ENCODE measurements at places on chromosomes 3 and 15.

DNA sequence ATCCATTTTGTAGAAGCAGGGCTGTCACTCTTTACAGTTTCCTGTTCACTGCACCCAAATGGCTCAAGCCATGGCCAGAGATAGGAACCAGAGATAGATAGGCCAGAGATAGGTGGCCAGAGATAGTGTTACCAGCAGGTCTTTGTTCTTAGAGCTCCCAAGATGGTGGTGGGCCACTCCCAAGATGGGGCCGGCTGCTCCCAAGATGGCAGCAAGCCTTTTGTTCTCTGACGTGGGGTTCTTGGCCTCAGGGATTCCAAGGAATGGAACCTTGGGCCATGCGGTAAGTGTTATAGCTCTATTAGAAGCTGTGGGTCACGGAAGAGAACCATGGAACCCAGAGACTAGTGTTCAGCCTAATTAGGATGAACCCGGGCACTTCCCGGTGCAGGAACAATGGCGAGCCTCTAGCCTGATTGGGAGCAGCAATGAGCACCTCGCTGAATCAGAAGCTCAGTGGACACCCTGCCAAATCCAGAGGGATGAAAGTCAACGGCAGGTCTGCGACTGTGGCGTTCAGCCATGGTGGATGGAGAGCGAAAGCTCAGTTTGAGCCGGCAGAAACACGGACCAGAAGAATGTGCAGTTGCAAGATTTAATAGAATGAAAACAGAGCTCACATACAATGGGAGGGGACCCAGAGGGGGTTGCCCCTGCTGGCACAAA lies 45.0 kb upstream of the CD96 start:
- no peak for DNase-seq

DNA sequence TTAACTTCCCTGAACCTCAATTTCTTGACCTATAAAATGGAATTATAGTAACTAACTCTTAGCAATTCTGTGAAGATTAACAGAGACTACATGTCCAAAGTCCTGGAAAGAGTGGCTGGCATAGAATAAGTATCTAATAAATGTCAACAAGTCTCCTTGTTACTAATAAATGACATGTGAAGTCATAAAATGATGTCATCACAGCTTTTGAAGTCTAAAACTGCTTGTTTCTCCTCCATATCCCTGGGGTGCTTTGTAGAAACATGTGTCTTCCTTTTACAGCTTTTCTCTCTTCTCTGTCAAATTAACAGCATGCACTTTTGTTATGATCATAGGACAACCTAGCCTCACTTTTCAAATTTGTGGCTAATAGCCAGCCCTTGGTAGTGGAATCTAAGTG lies 510.2 kb downstream of the NTRK3 start:
- no peak for DNase-seq

GRCh38 chr3:128432301-128432970 lies 34.3 kb downstream of the DNAJB8 start:
- no peak for DNase-seq

DNA sequence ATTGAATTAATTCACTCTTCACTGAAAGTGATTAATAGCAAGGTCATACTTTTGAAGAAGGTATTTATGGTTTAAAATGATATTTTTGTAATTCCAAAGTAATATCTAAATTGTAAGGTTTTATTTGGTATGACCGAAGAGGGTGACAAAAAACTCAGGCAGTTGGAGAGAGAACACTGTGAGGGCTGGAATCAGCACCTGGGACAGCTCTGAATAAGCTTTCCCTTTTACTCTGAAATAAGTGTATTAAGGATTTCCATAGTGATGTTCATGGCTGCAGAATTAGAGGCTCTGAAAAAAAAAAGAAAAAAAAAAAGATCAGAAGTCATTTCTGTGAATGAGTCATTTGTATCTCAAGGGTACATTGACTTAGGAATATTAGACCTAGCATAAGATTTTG lies 299.5 kb downstream of the IL5RA start:
- DNase-seq = no peak

- DNase-seq = no peak
Measured at GRCh38 chr3:169237201-169237600, 426.3 kb downstream of the MECOM start.

GRCh38 chr3:161551697-161552096 lies 55.1 kb downstream of the OTOL1 start:
- no peak for DNase-seq

- DNase-seq = no peak
Measured at GRCh38 chr3:81550415-81550814, 211.0 kb downstream of the GBE1 start.

DNA sequence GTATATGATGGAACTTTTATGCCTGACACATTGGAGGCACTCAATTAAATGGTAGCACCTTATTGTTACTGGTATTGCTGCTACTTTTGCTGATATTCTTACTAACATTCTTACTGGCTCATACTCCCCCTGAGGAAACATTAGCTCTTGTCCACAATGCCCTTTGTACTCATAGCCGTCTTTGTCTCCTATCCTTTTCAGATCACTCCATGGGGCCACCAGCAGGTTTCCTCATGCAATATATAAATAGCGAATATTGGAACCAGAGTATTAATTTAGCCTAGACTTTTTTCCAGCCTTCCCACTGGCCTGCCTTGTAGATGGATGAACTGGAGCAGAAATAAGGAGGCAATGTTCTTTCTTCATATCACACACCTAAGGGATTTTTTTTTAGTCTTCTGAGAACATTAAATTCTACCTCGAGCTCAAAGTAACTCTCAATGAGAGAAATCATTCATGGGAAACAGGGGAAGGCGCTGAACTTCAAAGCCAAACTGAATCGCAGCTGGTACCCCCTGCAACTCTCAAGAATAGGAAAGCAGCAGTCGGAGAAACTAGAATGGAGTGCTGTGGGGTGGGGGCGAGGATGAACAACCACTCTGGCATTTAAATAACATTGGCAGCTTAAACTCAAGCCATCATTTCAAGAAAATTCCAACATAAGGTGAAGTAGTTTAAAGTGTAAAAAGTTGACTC lies 300.3 kb downstream of the TAFA4 start:
- DNase-seq = no peak

DNA sequence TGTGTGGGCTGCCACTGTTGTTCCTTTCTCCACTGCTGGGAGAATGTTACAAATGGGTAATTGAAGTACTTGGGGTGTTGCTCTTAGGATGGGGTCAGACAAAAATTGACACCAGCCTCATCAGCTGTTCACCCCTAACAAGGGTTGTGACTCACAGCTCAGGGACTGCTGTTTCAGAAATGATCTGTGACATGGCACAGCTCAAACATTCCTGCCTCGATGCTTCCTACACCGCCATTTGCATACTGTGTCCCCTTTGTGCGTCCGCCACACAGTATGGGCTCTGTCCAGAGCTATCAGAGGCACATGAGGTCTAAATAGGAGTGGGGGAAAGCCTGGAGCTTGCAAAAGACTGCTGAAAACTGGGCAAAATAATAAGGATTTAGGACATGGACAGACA lies 43.9 kb downstream of the CCNL1 start:
- no peak for DNase-seq

DNA sequence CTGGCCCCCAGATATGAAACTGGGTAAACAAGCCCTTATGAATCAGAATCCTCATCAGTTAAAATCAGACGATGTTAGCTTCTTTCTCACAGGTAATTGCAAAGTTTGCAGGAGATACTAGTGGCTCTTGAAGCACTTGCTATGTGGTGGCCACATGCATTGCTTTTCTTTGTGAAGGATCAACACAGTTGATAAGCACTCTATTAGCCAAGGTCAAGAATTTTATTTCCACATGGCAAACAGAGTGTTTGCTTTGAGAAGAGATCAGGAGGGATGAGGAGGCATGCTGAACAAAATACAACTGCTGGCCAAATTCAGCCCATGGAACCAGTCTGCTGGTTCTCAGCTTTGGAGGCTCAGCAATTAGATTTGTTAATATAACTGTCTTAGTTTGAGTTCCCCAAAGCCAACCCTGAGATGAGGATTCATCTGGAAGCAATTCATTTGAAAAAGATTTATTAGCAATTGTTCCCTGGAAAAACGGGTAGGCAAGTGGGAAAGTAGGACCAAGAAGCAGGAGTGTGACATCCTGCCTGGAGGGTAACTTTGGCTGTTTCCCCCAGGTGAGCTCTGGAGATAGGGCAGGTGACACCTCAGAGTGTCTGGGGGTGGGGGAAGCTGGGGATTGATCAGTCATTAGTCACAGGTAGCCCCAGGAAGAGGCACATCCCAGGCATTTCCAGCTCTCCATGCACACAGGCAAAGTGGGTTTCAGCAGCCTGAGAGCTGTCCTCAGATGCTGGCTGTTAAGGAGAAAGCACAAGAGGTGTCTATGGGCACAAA lies 180.3 kb downstream of the ABHD5 start:
- no peak for DNase-seq

GRCh38 chr3:13745636-13746035 lies 134.2 kb downstream of the WNT7A start:
- DNase-seq = no peak

DNA sequence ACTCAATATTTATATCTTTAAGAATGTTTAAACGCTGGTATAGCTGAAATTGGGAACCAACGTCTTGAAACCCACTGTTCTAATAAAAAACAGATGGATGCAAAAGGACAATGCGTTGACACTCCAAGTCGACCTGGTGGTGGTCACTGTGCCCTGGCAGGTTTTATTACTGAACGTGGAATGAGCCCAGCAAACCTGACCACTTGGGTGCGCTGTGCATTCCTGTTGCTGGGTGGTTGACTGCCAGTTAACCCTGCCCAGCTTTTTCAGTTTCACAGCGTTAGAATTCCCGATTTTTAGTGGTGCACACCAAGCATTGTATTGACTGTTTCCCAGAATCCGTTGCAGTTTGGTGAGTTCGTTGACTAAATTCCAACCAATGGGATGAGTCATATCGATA lies 384.4 kb downstream of the OCA2 start:
- no peak for DNase-seq

GRCh38 chr3:61650276-61650675 lies 88.9 kb downstream of the PTPRG start:
- peak; percentile 61 for DNase-seq

DNA sequence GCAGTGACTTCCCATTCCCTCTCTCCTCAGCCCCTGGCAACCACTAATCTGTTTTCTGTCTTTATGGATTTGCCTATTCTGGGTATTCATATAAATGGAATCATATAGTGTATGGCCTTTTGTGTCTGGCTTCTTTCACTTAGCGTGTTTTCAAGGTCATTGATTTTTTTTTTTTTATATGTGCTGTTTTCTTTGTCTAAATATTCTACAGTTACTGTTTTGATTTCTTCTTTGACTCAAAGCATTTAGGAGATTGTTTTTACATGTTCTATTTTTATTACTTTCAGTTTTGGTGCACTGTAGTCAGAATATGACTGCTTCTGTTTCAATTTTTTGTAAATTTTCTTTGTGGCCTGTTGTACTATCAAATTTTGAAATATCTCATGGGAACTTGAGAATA lies 71.9 kb upstream of the RNU6-1 start:
- no peak for DNase-seq

- no peak for DNase-seq
Measured at GRCh38 chr3:42214565-42215283, 51.3 kb downstream of the CCK start.

DNA sequence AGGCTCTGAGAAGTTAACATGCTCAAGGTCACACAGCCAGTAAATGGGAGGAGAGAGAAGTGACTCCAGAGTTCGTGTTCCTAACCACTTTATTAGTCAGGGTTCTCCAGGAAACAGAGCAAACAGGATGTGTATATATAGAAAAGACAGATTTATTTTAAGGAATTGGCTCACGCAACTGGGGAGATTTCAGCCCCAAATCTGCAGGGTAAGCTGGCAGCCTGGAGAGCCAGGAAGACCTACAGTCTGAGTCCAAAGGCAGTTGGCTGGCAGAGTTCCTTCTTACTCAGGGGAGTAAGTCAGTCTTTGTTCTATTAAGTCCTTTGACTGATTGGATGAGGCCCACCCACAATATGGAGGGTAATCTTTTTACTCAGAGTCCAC lies 118.2 kb upstream of the PROK2 start:
- DNase-seq = no peak

DNA sequence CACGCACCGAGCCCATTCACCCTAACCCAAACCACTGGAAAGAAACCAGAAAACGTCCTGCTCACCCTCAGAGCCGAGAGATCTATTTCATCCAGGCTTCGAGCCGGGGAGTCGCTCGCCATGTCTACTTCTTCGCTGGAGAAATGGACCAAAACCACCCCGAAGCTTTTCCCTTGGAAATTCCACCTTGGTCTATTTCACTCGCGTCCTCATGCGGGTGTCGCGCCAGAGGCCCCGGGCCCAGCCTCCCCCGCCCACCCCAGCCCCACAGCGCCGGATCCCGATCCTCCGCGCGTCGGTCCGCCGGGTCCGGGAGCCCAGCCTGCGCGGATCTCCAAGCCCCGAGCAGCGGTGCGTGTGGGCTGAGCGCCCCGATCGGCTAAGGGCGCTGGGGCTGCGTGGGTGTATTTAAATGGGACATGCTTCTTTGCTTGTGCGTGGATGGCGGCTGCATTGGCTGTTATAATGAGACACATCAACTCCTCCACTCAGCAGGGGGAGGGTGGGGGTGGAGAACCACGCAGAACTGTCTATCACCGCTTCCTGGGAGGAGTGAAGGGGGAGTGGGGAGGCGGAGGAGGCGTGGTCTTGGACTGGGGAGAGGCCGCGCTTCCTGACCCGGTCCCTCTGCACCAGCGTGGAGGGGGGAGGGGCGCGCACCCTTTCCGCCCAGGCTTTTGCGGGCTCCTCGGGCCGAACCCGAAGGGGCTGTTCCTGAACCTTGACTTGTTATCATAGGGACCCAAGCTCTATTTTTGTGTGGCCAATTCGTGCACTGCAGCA lies at the start of gene TNIK:
Gene TNIK, minus strand, starts transcription at position 464 of the 783 bp plus-strand sequence. Its CDS starts 342 bp downstream, at position 122.
- DNase-seq = peak; percentile 95

GRCh38 chr3:143031327-143031726 lies 30.0 kb downstream of the U2SURP start:
- DNase-seq = no peak

DNA sequence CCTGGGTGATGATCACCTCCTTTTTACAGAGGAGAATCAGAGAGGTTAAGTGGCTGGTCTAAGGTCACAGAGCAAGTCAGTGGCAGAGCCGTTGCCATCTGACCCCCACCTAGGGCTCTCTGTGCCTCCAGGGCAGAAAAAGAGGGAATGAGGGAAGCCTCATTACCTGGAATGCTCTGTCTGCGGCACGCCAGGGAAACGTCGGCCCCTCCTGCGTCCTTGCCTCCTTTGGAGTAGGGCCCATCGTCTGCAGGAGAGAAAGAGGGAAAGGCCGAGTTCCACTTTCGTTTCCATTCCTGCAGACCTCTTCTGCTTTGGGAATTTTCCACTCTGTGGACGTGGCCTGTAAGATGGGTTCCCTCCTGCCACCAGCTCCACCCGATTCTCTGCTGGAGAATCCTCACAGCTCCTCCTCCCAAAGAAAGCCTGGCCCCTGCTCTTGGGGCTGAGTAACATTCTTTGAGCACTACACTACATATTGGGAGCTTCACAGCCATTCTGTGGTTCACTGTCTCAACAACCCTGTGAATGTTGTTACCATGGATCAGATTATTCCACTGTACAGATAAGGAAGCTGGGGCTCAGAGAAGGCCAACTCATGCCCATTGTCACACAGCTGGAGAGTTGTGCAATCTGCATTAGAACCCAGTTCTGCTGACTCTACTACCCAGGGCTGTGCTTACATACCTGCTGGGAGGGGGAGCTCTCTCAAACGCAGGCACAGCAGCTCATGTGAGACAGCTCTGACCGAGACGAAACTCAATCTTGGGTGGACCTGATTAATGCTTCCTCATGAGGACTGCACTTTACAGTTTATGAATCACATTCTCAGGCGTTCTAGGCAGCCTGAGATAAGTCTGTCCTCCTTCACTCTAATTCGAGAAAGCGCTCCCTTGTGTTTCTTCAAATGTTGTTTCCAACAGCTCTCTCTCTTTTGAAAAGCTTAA lies 14.2 kb downstream of the GRIP2 start:
- no peak for DNase-seq
